ENCODE measurements at places on chromosomes 2 and 18. TPM values are rescaled to one million over a fixed set of nuclear protein-coding genes. Genes with fewer than 3 reads are reported as not detected.

CCDC195 gene
- total RNA-seq, result not detected

DNA sequence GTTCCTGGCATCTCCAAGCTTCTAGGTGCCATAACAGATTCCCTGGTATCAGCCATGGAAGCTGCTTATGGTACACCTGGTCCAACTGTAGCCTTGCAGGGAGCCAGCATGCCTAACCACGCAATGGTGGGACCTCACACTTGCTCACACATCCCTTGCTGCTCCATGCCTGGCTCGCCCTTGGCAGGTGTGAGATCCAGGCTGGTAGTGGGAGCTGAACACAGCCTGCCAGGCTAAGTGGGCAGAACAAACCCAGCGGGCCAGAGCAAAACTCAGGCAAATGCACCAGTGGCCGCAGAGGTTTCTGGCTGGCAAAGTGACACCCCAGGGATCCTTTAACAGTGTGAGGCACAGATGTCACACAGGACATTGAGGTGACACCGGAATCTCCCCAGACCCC, 185.8 kb downstream of the NDUFA10 start:
- no peak for DNase-seq

DNA sequence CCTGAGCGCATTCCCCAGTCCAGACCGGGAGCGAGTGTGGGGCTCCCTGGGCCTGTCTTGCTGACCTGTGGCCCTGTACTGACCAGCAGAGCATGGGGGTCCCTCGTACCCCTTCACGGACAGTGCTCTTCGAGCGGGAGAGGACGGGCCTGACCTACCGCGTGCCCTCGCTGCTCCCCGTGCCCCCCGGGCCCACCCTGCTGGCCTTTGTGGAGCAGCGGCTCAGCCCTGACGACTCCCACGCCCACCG, 5.3 kb downstream of the NEU4 start:
- DNase-seq, result no peak

- no peak for DNase-seq
Measured at GRCh38 chr2:178449700-178450523, 1.1 kb downstream of the PRKRA start.

ASXL3 gene
- 5.1 TPM for total RNA-seq

COLEC11 gene
- total RNA-seq, result 10.5 TPM

GRCh38 chr18:53984021-53984420, 240.4 kb downstream of the MBD2 start:
- DNase-seq, result no peak

PGAP1 gene
- 12.0 TPM for total RNA-seq

DNA sequence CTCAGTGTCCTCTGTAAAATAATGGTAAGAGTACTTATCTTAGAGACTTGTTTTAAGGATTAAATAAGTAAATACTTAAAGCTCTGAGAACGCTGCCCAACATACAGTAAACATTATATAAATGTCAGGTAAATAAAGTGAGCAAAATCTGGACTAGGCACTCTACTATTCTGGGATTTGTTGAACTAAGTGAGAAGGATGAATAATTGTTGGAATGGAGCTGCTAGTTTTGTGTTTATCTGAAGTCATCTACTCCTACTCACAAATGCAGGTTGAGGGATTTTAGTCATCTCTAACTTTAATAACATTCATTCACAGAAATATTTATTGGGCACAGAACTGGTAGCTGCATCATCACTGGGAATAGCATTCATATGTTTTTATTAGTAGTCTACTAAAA, 103.4 kb downstream of the MEIS1 start:
- no peak for DNase-seq

RND3 gene
- 26.2 TPM for total RNA-seq

DNA sequence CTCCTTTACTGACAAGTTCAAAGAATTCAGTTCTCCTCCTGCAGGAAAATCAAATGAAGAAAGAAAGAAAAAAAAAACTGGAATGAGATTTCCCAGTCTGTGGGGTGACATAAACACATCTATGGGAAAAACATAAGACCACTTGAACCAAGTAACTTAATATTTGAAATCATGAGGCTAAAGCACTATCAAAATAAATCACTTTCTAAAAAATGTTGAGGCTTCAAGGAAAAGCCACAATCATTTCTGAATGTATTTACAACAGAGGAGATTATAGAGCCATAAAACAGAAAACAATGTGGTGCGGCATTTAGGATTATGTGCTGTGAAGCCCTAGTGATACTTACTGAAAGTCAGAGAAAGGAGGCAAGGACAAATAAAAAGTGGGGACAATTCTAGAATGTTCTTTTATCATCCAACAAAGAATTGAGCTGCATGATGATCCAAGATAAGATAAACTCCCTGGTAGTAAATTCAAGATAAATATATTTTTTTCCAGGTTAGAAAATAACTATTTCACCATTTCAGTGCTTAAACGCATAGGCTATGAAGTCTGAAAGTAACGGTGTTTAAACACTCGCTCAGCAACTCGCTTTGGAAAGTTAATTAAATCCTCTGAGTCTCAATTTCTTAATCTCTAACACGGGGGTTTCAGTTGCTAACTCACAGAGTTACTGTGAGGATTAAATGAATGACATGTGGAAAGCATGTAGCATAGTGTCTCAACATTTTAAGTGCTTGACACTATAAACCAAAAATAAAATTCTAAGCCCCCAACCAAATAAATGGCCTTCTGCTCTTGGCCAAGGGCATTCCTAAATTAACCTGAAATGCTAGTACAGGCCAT, 288.5 kb downstream of the AGPS start:
- no peak for DNase-seq

CFAP53 gene
- total RNA-seq, result 4.7 TPM

DNA sequence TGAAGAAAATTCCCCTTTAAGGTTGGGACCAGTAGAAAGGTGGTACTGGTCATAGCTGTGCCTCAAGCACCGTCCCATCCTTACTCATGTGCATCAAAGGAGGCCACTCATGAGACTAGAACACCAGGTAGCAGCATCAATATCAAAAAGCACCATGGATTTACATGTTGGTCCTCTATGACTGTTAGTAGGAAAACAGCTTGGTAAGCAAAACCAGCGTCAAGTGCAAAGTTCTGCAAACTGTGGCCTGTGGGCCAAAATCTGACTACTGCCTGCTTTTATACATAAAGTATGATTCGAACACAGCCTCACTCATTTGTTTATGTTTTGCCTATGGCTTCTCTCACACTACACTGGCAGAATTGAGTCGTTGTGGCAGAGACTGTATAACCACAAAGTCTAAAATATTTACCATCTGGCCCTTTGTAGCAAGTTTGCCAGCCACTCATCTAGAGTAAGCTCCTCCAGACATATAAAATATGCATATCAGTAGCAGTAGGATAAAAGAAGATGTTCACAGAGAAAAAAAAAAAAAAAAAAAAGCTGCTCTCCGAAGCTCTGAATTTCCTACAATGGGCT, 119.7 kb upstream of the CTNNA2 start:
- no peak for DNase-seq

GRCh38 chr18:24000613-24001490, 13.7 kb upstream of the TTC39C start:
- DNase-seq, result no peak

- no peak for DNase-seq
Measured at GRCh38 chr2:231533777-231534125, 3.5 kb upstream of the NMUR1 start.

GRCh38 chr2:26034637-26034992, 731 bp downstream of the RAB10 start:
- peak; percentile 8 for DNase-seq

DNA sequence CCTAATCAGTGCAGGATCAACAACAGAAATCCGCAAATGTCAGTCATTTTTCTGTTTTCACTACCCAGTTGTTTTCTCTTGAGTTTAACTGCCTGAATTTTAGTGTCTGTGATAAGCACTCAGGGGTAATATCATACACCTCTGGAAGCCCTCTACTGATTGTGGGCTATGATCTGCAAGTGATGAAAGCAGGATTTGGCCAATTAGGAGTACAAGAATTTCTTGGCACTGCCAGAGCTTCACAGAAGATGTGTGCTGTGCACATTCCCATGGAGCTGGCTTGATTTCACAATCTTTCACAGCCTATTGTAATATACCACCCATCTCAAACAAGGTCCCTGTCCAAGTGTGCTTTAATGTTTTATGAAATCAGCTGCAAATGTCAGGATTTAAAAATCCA, 27.3 kb upstream of the TDRD15 start:
- DNase-seq, result no peak

- DNase-seq, result no peak
Measured at GRCh38 chr18:33540392-33540791, 37.6 kb upstream of the ASXL3 start.

CPO gene
- total RNA-seq, result 2.5 TPM

- no peak for DNase-seq
Measured at GRCh38 chr2:229080172-229080571, 190.9 kb downstream of the PID1 start.

DNA sequence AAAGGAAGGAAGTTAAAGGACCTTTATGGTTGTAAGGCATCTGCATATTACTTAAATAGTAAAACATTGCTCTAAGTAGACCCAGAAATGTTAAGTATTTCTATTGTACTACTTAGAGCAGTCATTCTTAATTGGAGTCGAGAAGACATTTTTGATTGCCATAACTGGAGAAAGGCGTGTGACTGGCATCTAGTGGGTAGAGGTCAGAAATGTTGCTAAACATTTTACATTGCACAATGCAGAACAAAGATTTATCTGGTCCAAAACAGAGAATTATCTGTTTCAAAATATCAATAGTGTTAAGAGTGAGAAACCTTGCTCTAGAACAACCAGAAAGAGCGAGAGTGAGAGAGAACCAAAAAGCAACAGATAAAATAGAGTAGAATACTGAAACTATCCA, 23.3 kb upstream of the ROCK1 start:
- no peak for DNase-seq

ALPI gene
- total RNA-seq, result not detected

DNA sequence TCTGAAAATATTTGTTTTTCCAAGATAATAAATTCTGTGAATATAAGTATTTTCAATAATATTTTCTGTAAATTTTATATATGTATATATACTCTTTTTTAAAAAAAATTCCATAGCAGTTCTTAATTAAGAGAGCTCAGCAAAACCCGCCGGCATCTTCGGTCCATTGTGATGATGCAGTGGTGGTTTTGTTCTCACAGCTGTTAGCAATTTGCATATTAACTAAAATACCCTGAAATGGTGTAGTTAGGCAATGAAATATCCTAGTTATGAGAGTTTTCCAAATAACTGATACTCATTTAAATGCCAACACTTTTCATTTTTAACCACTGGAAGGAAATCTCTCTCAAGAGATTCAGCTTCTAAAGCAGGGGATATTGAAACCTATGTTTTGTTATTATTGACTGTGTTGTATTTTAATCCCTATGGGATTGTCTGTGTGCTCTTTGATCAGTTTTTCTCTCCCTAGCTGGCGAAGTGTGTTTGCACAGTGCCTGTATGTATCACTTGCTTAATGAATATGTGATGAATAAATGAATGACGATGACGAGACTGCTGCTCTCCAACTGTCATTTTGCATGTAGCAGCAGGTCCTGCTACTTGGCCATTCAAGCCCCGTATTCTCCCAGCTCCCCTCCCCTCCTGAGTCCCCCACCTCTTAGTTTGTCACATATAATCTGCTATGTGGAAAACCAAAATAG, 42.4 kb downstream of the PSMG2 start:
- no peak for DNase-seq

TOGARAM2 gene
- total RNA-seq, result 0.36 TPM

DNA sequence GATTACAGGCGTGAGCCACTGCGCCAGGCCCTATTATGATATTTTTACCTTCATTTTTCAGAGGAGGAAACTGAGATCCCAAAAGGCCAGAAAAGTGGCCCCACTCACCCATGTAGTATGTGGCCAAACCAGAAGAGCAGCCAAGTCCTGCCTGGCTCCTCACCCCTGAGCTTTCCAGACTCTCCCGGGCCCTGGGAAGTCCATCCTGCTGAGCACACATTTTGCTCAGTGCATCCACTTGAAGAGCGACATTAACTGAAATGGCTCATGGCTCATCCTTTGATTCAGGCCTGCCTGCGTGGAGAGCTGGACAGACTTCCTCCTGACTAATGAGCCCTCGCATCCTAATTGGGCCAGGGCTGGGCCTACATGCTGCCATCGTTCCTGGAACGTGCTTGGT, 9.5 kb upstream of the NGEF start:
- DNase-seq, result no peak

DNA sequence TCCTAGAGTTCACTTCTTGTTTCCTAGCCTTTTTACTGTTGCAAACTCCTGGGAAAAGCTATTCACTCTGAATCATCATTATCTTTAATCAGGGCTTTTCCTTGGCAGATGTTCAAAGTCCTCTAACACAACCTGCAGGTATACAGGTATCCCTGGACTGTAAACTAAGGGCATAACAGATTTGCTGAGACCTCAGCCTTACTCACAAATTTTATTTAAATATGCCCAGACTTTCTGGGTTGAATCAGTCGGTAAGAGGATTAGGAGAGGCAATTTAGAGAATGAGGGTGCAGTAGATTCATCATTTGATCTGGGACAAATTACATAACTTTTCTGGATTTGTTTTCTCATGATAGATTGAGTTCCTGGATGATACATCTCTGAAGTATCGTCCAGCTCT, 217.8 kb upstream of the STON1 start:
- DNase-seq, result no peak

GRCh38 chr2:48541666-48542389, 11.9 kb downstream of the STON1 start:
- DNase-seq, result no peak

SAG gene
- total RNA-seq, result not detected

DNA sequence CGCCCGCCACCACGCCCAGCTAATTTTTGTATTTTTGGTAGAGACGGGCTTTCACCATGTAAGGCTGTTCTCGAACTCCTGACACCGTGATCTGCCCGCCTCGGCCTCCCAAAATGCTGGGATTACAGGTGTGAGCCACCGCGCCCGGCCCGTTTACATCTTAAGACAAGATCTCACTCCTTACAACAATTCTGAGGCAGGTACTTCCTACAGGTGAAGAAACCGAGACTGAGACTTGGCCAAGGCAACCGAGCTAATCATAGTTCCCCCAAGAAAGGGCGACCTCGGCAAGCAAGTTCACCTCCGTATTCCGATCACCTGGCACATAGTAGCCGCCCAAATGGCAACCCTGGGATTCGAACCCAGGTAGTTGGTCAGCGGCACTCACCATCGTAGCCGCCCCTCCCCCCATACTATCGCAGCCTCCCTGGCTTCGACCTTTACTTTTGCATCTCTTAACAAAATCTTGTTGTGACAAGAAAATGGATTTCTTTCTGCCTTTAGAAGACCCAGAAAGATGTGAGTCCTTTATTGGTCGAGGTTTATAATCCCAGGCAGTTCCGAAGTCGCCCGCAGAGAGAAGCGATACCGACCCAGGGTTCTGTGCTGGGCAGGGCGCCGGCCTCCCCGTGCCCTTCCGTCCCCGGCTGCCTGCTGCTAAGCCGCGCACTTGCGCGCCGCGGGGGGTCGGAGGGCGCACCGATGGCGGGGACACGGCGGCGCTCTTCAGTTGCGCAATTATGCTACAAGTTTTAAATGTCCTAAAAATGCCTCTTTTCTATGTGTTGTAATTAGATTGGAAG, 1.1 kb upstream of the FZD5 start:
- DNase-seq, result no peak

DNA sequence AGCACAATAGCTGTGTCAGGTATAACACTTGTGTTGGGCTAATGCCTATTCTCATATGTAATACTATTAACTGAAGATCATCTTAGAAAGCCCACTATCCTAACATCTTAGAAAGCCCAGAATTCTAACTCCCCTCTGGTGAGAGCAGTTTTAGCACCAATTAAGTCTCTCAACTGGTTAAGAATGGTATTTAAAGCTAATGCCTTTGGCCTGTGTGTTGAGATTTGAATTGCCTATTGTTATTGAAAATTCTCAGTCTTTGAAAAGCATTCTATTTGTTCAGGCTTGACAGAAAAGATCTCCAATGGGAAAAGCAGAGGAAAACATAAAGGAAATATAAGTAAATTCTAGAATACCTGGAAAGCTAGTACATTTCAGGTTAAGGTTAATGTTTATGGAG, 352.5 kb downstream of the ARHGAP15 start:
- no peak for DNase-seq

- no peak for DNase-seq
Measured at GRCh38 chr2:13583609-13584008, 866.9 kb downstream of the TRIB2 start.
